ENCODE measurements at places on chromosomes 12 and 14.

GRCh38 chr12:12612358-12612757 lies 682 bp downstream of the CREBL2 start:
- no peak for DNase-seq

- no peak for DNase-seq
Observed at GRCh38 chr14:68794130-68794850, 1.4 kb upstream of the ZFP36L1 start.

- DNase-seq: no peak
Observed at GRCh38 chr12:96483116-96483515, 6.3 kb upstream of the CFAP54 start.

- DNase-seq: no peak
Observed at GRCh38 chr12:98651328-98651727, 6.2 kb downstream of the APAF1 start.

GRCh38 chr14:105486974-105487448 lies 325 bp downstream of the CRIP1 start:
- DNase-seq: no peak

- no peak for DNase-seq
Observed at GRCh38 chr14:103692871-103693270, 22.4 kb downstream of the XRCC3 start.

DNA sequence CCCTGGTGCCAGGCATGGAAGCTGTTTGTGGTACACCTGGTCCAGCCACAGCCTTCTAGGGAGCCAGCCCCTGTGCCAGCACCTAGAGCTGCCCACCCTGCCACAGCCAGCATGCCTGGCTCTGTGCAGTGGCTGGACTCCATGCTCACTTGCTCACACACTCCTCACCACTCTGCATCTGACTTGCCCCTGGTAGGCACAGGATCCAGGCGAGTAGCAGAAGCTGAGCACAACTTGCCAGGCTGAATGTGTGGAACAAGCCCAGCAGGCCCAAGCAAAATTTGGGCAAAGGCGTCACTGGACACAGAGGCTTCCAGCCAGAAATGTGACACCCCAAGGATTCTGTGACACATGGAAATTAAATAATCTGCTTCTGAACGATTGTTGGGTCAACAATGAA lies 106.7 kb downstream of the MYF5 start:
- no peak for DNase-seq

- DNase-seq: no peak
Observed at GRCh38 chr12:42094277-42094676, 50.4 kb downstream of the GXYLT1 start.

DNA sequence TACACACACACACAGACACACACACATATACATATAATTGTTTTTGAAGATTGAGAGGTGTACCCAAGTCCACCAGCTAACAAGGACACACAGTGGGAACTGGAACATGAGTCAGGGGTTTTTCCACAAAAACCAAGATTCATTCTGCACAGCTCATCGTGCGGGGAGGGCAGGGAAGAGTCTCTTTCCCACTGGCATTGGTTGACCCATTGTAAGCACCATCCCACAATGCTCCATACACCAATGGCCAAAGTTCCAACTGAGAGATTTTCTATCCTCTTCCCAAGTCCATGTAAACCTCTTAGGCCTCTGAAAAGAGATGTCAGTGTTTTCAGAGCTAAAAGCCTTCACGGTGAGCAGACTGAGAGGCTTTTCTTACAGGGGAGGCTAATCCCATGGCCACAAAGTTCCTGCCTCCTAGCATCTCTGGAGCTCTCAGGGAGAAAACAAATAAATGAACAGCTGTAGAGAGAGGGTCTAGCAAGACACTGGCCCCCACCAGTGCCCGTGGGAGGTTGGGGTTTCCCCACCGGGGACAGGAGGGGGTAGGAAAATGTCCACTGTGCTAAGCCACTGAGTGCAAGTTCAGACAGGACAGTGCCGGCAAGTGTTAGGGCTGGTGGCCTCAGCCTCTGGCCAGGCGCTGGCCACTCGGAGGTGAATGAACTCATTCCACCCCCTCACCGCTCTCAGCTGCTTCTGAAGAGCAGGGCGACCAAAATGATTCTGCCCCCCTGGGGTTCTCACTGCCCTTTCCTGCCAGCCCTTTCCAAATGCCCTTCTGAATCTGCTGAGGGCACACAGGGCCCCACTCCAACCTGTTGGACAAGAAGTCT lies 21.5 kb upstream of the TC2N start:
- DNase-seq: no peak

DNA sequence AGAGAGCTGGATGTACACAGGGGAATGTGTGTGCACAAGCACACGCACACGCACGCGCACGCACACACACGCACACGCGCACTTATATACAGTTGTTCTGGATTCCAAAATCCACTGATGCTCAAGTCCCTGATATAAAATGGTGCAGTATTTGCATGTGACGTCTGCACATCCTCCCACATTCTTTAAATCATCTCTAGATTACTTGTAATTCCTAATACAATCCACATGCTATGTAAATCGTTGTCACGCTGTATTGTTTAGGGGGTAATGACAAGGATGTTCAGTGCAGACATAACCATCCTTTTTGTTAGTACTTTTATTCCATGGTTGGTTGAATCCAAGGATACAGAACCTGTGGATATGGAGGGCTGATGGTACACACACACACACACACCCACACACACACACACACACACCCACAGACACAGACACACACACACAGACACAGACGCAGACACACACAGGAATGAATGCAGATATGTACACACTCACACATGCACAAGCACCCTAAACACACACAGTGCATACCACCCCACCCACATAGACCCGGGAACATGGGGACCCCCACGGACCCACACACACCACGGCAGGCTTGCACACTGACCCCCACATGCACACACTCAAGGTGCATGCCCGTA lies 188.5 kb upstream of the PRMT8 start:
- no peak for DNase-seq

GRCh38 chr12:93197067-93197593 lies 180.6 kb upstream of the NUDT4 start:
- DNase-seq: no peak

DNA sequence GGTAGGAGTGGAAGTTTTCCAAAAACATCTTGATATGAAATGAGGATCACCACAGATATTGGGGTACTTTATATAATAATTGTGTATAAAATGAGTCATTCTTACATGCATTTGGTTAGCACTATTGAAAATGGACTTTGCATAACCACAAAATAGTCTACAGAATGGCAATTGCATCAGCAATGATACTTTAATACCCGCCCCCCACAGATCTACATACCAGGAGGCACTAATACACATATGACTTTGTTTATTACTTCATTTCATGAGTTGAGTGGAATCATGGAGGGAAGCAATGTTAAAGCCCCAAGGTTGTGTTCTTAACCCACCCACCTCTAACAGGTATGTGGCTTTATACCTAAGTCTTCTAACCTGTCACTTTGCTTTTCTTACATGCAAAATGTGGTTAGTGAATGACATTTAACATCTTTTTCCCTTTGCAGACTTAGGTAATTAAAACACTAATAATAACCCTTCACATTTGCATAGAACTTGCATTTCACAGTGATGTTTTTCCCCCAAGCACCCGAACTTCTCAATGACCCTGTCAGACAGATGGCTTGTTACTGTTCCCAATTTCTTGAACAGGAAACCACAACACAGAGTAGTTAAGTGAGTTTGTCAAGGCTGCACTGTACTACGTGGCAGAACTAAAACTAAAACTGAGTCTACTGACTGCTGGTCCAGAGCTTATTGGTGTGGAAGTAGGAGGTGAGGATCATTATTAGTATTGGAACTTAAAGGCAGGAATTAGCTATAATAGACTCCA lies 101.9 kb downstream of the NPAS3 start:
- no peak for DNase-seq

DNA sequence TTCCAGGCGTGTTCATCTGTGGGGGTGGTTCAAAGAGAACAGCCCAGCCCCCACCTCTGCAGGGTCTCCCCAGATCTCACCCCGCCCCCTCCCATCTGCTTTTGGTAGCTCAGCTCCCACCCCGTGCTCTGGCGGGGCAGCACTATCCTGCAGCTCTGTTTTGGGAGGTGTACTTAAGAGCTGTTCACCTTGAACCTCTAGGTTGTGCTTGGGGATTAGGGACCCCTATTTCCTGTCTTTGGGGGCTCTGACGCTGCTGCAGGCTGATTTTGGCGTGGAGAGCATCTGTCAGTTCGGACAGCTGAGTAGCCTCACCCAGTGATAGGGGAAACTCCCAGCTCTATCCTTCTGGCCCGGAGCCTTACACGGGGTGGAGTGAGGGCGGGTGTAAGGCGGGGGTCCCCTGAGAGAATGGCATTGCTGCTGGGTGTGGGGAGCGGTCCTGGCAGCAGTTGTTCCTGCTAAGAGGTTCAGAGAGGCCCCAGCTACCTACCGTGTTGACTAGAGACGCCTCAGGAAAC lies 765 bp downstream of the TMEM120B start:
- no peak for DNase-seq

- no peak for DNase-seq
Observed at GRCh38 chr12:18825138-18825537, 87.2 kb downstream of the CAPZA3 start.

GRCh38 chr12:44674875-44675274 lies 201.2 kb downstream of the NELL2 start:
- DNase-seq: no peak

DNA sequence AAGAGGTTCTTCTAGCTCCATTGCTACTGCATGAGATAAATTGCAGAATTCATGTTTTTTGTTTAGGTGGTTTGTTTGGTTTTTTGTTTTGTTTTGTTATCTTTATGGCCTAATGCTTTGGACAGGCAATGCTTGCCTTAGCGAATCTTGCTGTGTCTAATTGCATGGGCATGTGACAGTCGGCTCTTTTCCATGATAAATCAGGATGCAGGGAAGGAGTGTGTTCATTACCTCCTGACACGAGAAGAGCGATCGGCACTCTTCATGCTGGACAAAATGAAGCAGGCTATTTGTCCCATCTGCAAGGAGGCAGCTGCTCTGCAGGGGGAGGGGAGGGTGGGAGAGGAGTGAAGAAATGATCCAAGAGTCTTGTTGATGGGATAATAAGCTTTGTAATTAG lies 6.5 kb downstream of the CCDC60 start:
- DNase-seq: no peak

DNA sequence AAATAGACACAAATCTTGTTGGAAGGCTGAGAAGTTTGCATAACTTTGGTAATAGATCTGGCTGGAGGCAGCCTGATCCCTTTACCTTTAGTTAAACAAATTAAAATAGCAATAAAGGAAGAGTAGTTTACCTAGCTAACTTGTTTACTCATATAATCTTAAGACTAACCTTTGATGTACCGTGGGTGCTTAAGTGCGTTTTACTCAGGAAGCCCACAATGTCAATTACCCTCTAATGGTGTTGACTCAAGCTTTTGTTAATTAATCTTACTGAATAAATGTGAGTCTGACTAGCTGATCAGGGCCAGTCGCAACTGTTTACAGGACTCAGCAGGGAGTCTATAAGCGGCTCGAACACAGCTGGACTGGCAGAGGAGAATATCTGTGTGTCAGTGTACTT lies 51.5 kb downstream of the FAR2 start:
- DNase-seq: no peak

DNA sequence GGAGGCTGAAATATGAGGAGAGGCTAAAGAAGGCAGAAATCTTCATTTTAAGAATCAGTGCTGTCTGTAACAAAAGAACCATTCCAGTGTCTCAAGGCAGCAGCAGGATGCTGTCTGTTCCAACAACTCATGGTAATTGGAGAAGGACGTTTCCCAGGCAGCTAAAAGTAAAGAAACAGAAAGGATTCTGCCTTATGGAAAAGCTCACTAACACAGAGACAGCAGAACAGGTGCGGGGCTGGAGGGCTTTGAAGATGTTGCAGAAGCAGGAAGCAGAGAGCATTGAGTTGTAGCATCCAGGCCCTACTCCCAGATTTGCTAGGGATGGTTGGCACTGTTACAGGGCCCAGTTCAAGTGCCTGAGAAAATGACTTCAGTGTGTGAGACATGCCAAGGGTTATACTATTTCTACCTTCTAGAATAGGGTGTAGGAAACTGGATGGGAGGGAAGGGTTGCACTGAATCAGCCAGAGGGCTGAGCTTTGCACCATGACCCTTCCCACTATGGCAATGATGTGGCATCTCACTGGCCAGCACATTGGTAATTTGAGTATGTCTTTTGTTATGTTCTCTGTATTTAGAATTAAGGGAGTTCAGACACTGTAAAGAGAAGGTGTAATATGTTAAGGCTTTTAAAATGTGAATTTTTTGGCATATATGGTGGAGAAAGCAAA lies 160.0 kb upstream of the FBXO33 start:
- DNase-seq: no peak
